ENCODE measurements at places on chromosomes 3 and 15. TPM values are rescaled to one million over a fixed set of nuclear protein-coding genes. Genes with fewer than 3 reads are reported as not detected.

DNA sequence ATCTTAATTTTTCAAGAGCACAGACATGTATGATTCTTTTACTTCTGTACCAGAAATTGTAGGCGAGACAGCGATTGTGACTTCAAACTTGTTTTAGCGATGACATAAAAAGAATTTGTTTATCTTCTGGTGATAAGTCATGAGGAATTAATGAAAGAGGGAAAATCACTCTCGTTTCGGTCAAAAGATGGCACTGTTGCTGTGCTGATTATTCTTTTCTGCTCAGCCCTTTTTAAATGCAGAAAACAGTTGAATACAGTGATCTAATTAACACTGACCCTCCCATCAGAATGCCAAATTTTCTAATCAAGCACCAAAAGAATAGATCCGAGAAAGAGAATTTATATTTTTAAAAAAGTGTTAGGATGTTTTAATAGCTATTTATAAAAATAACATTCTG lies 52.6 kb downstream of the NSUN3 start:
- H3K4me1 ChIP-seq, result no peaks in the 10 kb centered on the region
- no peaks in the 10 kb centered on the region for H3K27me3 ChIP-seq
- no peak overlapping the region for H3K27ac ChIP-seq
- DNase-seq, result no peak
- no peak overlapping the region for H3K4me3 ChIP-seq

DNA sequence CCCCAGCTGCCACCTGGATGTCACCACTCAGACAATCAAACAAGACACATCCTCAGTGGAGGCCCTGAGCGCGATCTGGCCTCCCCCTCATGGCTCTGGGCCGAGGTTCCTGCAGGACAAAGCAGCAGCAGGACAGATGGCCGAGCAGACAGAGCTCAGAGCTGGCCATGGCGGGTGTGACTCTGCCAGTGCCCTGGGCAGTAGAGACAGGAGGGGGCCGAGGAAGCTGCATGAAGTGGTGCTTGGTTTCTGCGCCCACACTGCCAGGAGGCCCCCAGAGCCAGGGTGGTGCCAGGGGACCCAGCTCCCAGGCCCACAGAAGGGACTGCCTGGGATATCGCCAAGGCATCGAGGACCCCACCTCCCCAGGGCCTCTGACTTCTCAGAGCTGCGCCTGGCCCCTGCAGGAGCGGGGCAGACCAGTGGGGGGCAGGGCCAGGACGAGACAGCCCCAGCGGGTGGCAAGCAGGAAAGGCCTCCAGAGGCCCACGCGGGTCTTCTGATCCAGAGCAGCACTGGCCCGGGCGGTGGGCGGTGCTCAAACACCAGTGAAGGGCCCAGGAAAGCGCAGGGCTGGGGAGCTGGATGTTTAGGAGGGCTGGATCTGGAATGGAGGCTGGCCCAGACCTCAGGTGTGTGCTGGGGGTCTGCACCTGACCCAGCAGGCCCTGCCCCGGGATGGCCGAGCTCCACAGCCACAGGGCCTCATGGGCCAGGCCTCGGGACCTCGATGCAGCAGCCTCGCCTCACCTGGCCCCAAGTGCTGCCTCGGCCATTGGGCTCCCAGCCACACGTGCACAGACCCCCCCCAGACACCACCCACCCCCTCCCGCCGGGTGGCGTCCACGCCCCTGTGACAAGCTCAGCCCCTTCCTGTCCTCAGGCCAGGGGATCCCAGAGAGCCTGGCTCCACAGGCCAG lies 76.0 kb downstream of the GOLGA8G start:
- H3K4me3 ChIP-seq, result no peak overlapping the region
- H3K27ac ChIP-seq, result no peak overlapping the region
- H3K4me1 ChIP-seq, result no peaks in the 10 kb centered on the region

- H3K4me1 ChIP-seq, result peaks cover 11% of the 10 kb centered on the region
- H3K4me3 ChIP-seq, result no peak overlapping the region
- H3K27me3 ChIP-seq, result no peaks in the 10 kb centered on the region
- no peaks in the 10 kb centered on the region for H3K36me3 ChIP-seq
- DNase-seq, result peak; percentile 93
These were observed 227.3 kb downstream of the ITPR1 start for GRCh38 chr3:4720316-4721075.

DNA sequence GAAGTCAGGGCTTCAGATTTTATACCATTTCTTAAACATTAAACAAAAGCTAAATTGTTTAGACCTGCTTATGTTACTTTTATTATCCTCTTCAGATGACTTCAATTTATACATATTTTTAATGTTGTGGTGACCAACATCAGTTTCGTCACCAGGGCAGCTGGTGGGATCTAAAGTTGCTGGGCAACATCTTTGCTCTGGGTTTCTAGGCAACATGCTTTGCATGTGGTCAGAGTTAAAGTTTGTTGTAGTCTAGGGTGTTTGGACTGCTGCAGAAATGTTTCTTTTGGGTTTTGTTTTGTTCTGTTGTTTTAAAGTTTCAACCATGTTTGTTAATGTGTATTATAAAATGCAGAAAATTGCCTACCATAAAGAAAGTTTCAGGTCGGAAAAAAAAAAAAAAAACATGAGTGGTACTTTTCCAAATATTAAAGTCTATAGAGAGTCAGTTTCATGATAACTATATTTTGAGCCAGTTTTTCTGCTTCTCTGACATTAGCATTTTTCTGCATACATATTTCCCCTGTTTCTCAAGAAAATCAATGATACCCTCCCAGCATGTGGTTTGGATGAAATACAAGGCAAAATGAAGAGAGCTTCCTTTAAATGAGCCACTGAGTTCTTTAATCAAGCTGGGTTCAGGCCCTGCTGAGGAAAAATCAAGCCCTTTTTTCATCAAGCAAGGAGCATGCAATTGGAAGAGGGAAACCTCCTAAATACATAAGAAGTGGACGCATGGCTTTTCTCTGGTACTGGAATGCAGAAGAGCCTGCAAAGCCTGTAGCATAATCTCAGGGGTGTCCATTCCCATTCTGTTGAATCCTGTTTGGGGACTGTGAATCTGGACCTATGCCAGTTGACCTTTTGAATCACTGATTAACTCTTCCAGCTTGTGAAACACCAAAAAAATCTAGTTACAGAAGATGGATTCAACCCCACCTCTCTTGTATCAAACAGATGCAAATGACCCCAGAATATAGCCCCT lies 35.0 kb upstream of the VGLL3 start:
- H3K27ac ChIP-seq, result no peak overlapping the region
- H3K4me1 ChIP-seq, result no peaks in the 10 kb centered on the region
- H3K27me3 ChIP-seq, result no peaks in the 10 kb centered on the region
- no peaks in the 10 kb centered on the region for H3K36me3 ChIP-seq
- no peak overlapping the region for H3K4me3 ChIP-seq

- H3K4me3 ChIP-seq, result no peak overlapping the region
- H3K27me3 ChIP-seq, result no peaks in the 10 kb centered on the region
- no peaks in the 10 kb centered on the region for H3K4me1 ChIP-seq
These were observed 673.7 kb downstream of the FHIT start for GRCh38 chr3:60577601-60578000.

DNA sequence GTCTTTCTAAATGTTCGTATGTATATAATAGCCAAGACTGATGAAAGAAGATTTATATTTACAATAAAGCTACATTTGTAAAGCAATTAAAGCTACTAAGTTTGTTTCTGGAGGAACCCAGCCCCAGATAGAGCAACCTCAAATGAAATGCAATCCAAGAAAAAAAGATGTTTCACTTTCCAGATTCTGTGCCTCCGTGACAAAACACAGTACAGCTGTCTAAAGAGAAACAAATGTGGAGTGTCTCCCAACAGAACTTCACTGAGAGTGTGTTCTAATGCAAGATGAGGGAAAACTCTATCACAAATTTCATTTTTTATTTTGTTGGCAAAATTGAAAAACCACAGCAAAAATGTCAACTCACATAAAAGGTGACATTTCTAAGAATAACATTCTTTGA lies 317.0 kb downstream of the OCA2 start:
- H3K4me1 ChIP-seq, result no peaks in the 10 kb centered on the region
- H3K27ac ChIP-seq, result no peak overlapping the region
- no peak overlapping the region for H3K4me3 ChIP-seq
- no peaks in the 10 kb centered on the region for H3K27me3 ChIP-seq
- no peaks in the 10 kb centered on the region for H3K36me3 ChIP-seq
- no peak for DNase-seq

DNA sequence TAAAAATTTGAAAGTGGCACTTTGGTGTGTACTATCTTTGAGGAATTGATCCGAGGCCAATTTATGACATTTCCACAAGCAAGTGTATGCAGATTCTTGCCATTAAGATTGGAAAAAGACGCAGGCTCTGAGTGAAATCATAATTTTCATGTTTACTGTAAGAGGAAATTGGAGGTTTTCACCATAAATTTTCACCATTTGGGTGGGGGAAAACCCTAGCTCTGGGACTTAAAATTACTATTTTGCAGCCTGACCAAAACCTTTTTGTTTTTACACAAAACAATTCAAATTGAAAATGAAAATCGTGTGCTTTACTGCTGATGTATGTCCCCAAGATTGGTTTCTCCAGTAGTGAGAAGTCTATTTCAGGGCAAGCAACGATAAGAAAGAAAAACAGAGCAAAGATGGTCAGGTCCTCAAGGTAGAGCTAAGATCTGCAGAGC lies 282.6 kb downstream of the FOXP1 start:
- H3K27ac ChIP-seq, result no peak overlapping the region
- H3K4me3 ChIP-seq, result no peak overlapping the region
- no peaks in the 10 kb centered on the region for H3K27me3 ChIP-seq
- DNase-seq, result no peak

DNA sequence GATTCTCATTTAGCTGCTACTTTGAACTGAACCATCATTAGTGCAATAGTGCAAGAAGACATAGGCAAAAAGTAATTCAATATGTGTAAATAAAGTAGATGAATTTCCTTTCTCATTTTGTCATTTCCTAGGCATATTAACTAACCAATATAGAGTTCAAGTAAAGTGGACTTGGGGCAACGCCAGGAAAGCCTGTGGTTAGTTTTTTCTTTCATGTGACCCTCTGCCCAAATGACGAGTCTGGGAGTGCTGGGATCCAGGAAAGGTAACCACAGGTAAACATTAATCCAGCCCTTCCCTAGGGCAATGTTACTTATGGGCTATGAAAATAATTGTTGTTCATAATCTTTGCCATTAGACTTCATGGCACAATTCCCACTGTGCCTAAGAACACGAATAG lies 181.0 kb downstream of the VPS13C start:
- DNase-seq, result no peak
- H3K36me3 ChIP-seq, result no peaks in the 10 kb centered on the region

- no peaks in the 10 kb centered on the region for H3K36me3 ChIP-seq
- no peaks in the 10 kb centered on the region for H3K27me3 ChIP-seq
- peak; percentile 65 for DNase-seq
These were observed 141.7 kb downstream of the RPLP1 start for GRCh38 chr15:69593981-69594966.

DNA sequence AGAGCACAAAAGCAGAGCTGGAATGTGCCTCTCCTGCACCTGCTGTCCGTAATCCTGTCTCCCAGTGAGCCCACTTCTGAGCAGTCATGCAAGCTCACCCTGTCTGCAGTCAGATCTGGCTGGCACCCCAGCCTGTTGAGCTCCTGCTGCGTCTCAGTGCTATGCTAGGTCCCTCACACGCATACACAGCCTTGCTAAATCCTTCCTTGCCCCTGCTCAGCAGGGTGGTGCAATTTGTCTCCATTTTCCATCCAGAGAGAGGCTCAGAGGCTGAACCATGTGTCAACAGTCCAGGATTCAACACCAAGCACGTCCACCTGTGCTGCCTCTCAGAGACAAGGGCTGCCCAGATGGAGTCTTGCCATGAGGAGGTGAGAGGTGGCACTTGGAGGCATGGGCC lies 11.0 kb downstream of the POMGNT2 start:
- H3K36me3 ChIP-seq, result no peaks in the 10 kb centered on the region
- peaks cover 5% of the 10 kb centered on the region for H3K4me1 ChIP-seq
- no peak for DNase-seq
- no peak overlapping the region for H3K4me3 ChIP-seq

DNA sequence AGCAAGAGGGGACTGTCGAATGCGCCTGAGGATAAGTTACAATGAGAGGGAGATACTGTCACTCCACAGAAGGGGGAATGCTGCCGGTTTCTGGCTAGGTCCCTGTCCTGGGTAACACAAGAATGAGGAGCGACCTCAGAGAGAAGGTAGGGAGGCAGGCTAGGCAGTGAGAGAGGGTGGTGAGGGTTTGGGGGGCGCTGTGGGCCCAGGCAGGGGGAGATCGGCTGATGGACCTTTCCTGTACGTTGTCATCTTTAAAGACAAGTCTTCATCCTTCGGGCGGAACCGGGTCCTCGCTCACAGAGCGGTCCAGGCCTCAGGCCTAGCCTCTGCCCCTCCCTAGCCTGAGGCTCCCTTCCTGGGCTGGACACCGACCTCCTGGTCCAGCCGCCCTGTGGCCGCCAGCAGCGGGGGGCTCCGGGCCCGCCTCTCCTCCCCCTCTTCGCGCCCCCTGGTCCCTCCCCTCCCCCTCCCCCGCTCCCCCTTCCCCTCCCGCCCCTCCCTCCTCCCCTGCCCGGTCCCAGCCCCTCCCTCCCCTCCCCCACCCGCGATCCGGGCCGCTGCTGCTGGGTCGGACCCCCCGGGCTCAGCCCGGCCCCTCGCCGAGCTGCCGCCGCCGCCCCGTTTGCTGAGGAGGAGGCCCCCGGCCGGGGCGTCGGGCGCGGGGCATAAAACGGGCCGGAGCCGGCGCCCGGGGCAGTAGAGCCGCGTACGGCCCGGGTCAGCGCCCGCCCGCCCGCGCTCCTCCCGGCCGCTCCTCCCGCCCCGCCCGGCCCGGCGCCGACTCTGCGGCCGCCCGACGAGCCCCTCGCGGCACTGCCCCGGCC lies at the start of gene CHRD:
TSS of gene CHRD (plus strand) at position 697 of the 827 bp plus-strand sequence. CDS start 265 bp downstream, outside the sequence.
- peak within 1 kb of the TSS; percentile 67 for H3K4me3 ChIP-seq
- H3K4me1 ChIP-seq, result peaks cover 2% of the 10 kb centered on the region
- H3K27me3 ChIP-seq, result no peaks in the 10 kb centered on the region
- H3K27ac ChIP-seq, result peak within 1 kb of the TSS; percentile 66

GRCh38 chr3:106714400-106714799 lies 662.8 kb upstream of the CCDC54 start:
- DNase-seq, result no peak
- H3K4me3 ChIP-seq, result no peak overlapping the region
- H3K36me3 ChIP-seq, result no peaks in the 10 kb centered on the region

GRCh38 chr3:159263750-159264553 lies 462.1 kb downstream of the MFSD1 start:
- H3K36me3 ChIP-seq, result no peaks in the 10 kb centered on the region
- no peak for DNase-seq
- no peaks in the 10 kb centered on the region for H3K27me3 ChIP-seq
- no peak overlapping the region for H3K4me3 ChIP-seq
- H3K27ac ChIP-seq, result no peak overlapping the region
- no peaks in the 10 kb centered on the region for H3K4me1 ChIP-seq

- no peaks in the 10 kb centered on the region for H3K27me3 ChIP-seq
- DNase-seq, result no peak
- H3K36me3 ChIP-seq, result no peaks in the 10 kb centered on the region
- H3K4me3 ChIP-seq, result no peak overlapping the region
These were observed 43.0 kb upstream of the MEIS2 start for GRCh38 chr15:37143351-37143750.

GRCh38 chr3:152236716-152237115 lies 32.0 kb upstream of the MBNL1 start:
- no peak for DNase-seq
- no peak overlapping the region for H3K27ac ChIP-seq
- no peaks in the 10 kb centered on the region for H3K4me1 ChIP-seq
- H3K27me3 ChIP-seq, result no peaks in the 10 kb centered on the region
- H3K4me3 ChIP-seq, result no peak overlapping the region
- no peaks in the 10 kb centered on the region for H3K36me3 ChIP-seq

ASTE1 gene
- total RNA-seq, result 11.4 TPM

PIERCE2 gene
- total RNA-seq, result 2.0 TPM

IQCF5 gene
- not detected for total RNA-seq

LRRC34 gene
- 5.5 TPM for total RNA-seq

CYP1A1 gene
- not detected for total RNA-seq

ACP3 gene
- total RNA-seq, result 0.33 TPM

ANAPC13 gene
- total RNA-seq, result 44.0 TPM

CPN2 gene
- 0.18 TPM for total RNA-seq

PIGZ gene
- not detected for total RNA-seq

ANKRD34C gene
- not detected for total RNA-seq

LSG1 gene
- 27.0 TPM for total RNA-seq
